MV-4-11 (cell line): ENCODE measurements at places on chromosomes 1 and 21.

DNA sequence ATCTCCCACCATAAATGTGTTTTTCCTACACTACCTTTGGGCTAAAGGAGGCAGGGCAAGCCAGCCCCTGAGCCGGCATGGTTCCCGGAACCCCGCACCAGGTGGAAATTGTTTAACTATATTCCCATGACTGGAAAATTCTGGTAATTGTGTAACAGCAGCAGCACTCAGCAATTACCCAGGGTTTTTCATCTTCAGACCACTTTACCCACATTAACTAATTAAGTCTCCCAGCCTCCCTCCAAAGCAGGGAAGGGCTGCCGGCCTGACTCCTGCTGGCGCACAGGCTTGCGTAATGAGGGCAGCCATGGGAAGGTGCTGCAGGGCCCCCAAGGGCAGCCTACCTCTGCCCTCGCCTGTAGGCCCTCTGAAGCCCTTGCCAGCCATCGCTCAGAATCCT, 140.7 kb upstream of the VAMP3 start:
- no peak for DNase-seq

GRCh38 chr1:29703596-29704370, 467.5 kb downstream of the PTPRU start:
- DNase-seq, result no peak

DNA sequence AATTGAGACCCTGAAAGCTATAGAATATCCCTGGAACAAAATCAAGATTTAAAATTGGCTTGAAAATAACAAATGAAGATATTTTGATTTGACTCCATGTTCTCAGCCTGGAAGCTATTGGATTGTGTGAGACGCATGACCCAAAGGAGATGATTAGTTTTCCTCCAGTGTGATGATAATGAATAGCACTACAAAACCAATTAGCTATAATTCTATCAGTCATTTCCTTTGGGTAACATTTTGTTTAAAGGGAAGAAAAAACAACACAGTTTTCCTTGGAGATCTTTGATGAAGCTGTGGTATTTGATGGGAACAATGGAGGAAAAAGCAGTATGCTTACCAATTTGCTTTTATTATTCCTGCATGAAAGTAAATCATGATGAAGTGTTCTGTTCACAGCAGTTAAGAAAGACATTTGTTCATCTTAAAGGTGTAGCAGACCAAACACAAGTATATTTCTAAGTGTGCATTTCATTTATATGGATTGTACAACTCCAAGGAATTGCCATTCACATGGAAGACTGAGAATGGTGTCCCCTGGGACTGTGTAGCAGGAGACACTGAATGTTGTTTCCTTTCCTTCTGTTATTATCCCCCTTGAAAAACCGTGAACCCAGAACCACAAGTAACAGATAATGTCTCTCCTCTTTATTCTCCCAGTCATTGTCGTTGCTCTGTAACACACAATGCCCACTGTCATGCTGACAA, 111.4 kb downstream of the CACHD1 start:
- no peak for DNase-seq

GRCh38 chr1:30034627-30035521, 688.5 kb downstream of the MATN1 start:
- no peak for DNase-seq

DNA sequence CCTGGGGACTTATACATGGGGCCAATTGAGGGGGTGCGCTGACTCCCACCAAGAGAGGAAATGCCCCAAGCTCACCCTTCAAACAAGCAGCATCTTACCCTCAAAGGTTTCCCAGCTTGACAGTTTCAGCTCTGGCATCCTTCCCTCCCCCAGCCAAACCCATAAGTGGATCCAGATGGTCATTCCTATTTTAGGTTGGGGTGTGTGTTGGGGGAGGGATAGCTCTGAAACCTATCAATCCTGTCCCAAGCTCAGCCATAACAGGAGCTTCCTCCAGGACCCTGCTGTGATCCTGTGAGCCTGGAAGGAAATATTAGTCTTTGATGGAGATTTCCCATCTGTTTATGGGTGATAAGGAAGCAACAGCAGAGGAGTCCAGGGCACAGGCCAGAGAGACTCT, 3.4 kb upstream of the TMEM222 start:
- DNase-seq, result no peak
